Activated T-helper 1 cell treated with anti-CD3 and anti-CD28 coated beads, Interleukin-2, amount 50 U/mL, for 16 hours (primary cell): ENCODE measurements at places on chromosomes 5 and 9.

- no peak for DNase-seq
Measured at GRCh38 chr9:125822160-125822559, 75.0 kb downstream of the PBX3 start.

- DNase-seq, result no peak
Measured at GRCh38 chr5:108212775-108213346, 169.0 kb downstream of the FBXL17 start.

- DNase-seq, result no peak
Measured at GRCh38 chr5:55286411-55286933, 21.0 kb downstream of the DHX29 start.

- DNase-seq, result no peak
Measured at GRCh38 chr9:85258823-85259370, 482.9 kb downstream of the AGTPBP1 start.

DNA sequence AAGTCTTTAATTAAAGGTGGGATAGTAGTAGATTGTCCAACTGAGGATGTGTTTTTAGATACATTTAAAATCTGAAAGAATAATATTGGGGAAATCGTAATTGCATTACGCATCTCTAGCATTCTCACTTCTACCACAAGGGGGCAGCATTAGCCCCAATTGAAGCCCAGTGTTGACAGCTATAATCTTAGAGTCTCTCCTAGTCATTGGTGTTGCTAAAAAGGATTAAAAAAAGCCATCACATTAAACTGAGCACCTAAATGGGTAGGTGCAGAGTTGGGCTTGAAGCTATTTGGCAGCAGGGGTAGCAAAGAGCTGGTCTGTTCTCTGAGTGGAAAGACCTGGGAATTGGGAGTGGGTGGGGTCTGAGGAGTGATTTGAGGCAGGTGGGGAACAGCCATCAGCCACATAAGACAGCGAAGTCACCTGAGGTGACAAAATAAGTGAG lies 177.2 kb downstream of the OSTF1 start:
- no peak for DNase-seq

- DNase-seq, result no peak
Measured at GRCh38 chr5:123807177-123807945, 295.4 kb downstream of the CSNK1G3 start.

GRCh38 chr9:114789006-114789405 lies 16.8 kb downstream of the TNFSF15 start:
- DNase-seq, result no peak

DNA sequence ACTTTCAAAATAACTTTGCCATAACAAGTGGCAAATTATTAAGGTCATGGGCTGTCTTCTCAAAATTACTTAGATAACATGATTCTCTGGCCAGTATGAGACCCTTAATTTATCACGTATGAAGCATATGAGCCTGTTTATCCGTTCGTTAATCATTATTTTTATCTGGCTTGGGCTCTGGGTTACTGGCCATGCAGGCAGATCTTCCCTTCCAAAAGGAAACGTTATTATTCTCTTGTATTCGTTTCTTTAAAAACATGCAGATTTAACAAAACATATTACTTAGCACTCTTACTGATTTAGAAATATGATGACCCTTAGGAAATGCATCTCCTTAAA lies 148.6 kb downstream of the DOCK8 start:
- DNase-seq, result no peak

- no peak for DNase-seq
Measured at GRCh38 chr5:133364936-133365707, 247.2 kb downstream of the FSTL4 start.

GRCh38 chr9:13645557-13645956 lies 366.1 kb upstream of the MPDZ start:
- no peak for DNase-seq
